Spinal cord (tissue), 10 donors: ENCODE measurements at places on chromosomes 1 and 21.

DNA sequence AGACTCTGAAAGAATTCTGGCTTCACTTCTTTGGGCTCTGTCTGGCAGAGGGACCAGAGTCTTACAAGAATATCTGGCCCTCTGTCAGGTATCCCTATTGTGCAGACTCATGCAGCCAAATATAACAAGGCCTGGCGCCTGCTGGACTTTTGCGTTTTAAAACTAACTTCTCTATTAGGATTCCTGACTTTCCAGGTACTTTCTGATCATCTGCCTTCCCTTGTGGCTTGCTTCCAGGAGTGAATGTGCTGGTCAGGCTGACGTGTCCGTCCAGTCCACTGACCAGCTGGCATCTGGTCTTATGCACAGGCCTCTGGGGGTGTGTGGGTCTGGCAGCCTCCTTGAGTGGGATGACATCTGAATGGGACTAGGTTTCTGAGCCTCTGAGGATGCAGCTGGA, 8.6 kb upstream of the RAB29 start:
- H3K36me3 ChIP-seq: no peaks in the 10 kb centered on the region
- peaks cover 9% of the 10 kb centered on the region for H3K4me1 ChIP-seq
- H3K4me3 ChIP-seq: no peak overlapping the region
- no peak for DNase-seq
- peak overlapping the region; percentile 4 for H3K27ac ChIP-seq

DNA sequence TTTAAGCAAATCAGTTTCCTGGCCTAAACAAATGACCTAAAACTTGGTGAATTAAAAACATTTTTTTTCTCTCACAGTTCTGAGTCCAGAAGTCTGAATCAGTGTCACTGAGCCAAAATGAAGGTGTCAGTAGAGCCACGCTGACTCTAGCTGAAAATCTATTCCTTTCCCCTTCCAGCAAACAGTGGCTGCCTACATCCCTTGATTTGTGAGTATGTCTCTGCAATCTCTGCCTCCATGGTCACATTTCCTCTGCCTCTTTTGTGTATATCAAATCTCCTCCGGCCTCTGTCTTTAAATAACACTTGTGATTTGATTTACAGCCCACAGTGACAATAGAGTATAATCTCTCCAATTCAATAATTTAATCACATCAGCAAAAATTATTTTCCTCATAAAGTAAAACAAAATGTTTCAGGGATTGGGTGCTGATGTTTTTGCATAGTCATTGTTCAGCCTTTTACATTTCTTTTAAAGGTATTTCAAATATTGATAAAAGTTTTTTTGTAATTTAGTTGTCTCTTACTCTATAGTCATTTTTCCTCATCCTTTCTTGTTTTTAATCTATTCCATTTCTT, 1715.4 kb downstream of the BRINP3 start:
- no peaks in the 10 kb centered on the region for H3K4me1 ChIP-seq
- H3K27me3 ChIP-seq: no peaks in the 10 kb centered on the region
- no peaks in the 10 kb centered on the region for H3K36me3 ChIP-seq
- no peak overlapping the region for H3K4me3 ChIP-seq
- no peak for DNase-seq

GRCh38 chr1:71944006-71944405, 338.3 kb downstream of the NEGR1 start:
- H3K27ac ChIP-seq: no peak overlapping the region
- no peaks in the 10 kb centered on the region for H3K27me3 ChIP-seq
- H3K4me1 ChIP-seq: no peaks in the 10 kb centered on the region
- H3K4me3 ChIP-seq: no peak overlapping the region
- DNase-seq: no peak

GRCh38 chr21:35070436-35070835, 21.3 kb upstream of the RUNX1 start:
- H3K27ac ChIP-seq: no peak overlapping the region
- H3K36me3 ChIP-seq: no peaks in the 10 kb centered on the region
- DNase-seq: no peak
- H3K27me3 ChIP-seq: no peaks in the 10 kb centered on the region

DNA sequence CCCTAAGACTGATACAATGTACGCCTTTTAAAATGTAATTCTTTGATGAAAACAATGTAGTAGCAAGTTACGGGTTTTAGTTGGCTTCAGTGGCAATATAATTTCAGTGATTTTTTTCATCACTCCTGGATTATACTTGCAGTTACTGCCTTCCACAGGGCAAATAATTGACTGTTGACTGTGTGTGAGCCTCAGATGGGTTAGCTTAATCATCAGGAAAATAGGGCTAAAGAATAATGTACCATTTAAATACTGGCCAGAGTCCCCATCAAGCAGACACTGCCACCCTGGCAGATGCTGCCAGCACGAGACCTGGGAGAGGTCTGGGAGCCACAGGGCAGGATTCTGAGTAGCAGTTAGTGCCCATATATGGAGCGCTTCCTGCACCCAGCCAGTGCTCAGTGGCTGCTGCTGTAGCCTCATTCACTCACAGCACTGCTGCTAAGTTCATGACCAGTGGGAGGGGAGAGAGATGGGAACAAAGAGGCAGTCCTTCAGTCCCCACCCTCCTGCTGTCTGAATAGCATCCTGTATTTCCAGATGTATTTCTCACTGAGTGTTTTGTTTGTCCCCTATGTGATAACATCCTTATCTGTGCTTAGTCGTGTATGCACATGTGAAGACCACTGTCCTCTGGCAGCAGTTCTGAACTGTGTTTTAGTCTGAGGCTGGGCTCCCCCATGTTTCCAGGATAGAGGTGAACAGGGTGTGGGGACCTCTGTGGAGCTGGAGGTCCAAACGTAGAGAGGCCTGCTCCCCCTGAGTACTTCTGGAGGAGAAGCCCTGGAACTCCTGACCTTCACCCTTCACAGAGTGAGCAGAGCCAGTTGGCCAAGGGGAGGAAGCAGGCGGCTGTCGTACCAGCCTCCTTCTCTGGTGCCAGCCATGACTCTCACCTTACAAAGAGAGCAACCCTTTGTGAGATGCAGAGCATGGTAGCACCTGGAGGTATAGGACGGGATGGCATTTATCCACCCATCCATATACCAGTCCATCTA, 80.4 kb downstream of the ADARB1 start:
- no peaks in the 10 kb centered on the region for H3K27me3 ChIP-seq
- no peaks in the 10 kb centered on the region for H3K36me3 ChIP-seq
- H3K27ac ChIP-seq: peak overlapping the region; percentile 30
